ENCODE measurements at places on chromosomes 1 and 21.
A peak's percentile ranks its signal among the peaks of the same experiment; 100 is the strongest.

DNA sequence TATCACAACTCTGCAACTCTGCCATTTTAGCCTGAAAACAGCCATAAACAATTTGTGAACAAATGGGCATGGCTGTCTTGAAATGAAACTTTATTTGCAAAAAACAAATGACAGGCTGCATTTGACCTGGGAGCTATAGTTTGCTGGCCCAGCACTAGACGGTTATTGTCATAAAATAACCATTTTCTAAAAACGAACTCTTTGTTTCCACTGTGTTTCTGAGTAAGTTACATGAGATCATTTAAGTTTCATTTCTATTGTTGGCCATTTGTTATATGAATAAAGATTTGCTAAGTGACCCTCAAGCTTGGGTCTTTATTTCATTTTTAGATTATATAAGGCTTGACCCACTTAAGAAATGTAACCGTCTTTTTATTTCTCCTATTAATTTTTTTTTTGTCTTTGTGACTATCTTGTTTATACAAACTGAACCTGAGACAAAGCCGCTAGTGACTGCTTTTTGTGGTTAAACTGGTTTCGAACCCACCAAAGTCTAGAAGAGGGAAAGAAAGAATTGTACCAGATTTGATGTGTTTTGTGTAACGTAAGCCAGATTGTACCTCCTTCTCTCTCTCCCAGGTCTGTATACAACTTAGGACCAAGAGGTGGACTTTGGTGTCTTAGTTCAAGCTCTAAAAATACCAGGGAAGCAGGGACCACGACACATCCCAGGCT is 12.9 kb upstream of the KCNJ15 start:
- DNase-seq: no peak

DNA sequence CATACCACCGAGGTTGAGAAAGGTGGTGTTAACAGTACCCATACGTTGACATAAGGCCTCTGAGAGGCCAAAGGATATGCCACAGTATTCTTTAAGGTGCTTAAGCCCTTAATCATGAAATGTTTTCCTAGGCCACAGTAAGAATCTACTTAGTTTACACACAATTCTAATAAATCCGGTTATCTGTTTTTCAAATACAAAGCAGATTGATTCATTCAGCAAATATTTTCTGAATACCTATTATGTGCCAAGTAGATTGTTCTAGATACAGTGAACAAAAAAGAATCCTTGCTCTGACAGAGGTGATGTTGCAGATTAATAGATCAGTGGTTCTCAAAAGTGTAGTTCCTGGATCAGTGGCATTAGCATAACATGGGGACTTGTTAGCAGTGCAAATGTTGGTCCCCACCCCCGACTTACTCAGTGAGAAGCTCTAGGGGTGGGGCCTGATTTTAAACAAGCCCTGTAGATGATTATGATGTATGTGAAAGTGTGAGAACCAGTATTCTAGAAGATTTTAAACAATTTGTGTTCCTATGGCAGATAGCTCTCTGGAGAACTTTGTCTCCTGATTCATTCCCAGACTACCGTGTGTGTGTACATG is 61.6 kb downstream of the NFIA start:
- no peak for DNase-seq

- DNase-seq: no peak
Measured at GRCh38 chr1:6473974-6474814, 8.2 kb upstream of the TNFRSF25 start.

DNA sequence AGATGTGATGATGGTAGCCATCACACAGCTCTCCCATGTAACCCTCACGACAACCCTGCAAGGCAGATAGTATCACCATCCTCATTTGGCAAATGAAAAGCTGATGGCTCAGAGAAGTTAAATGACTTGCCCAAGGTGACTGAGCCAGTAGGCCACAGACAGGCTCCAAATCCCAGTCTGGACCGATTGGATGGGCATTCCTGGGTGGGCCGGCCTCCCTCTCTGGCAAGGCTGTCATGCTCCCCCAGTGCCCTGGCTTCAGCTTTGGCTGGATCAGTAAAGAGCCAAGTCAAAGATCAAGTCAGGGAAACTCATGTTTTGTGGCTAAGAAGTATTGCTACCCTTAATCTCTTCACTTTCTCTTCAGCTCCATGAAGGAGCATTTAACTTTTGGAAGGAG is 41.2 kb downstream of the CDCP2 start:
- DNase-seq: no peak

- DNase-seq: no peak
Measured at GRCh38 chr1:113046569-113046968, 26.4 kb upstream of the LRIG2 start.

- DNase-seq: no peak
Measured at GRCh38 chr21:43771199-43771675, 4.9 kb downstream of the CSTB start.

DNA sequence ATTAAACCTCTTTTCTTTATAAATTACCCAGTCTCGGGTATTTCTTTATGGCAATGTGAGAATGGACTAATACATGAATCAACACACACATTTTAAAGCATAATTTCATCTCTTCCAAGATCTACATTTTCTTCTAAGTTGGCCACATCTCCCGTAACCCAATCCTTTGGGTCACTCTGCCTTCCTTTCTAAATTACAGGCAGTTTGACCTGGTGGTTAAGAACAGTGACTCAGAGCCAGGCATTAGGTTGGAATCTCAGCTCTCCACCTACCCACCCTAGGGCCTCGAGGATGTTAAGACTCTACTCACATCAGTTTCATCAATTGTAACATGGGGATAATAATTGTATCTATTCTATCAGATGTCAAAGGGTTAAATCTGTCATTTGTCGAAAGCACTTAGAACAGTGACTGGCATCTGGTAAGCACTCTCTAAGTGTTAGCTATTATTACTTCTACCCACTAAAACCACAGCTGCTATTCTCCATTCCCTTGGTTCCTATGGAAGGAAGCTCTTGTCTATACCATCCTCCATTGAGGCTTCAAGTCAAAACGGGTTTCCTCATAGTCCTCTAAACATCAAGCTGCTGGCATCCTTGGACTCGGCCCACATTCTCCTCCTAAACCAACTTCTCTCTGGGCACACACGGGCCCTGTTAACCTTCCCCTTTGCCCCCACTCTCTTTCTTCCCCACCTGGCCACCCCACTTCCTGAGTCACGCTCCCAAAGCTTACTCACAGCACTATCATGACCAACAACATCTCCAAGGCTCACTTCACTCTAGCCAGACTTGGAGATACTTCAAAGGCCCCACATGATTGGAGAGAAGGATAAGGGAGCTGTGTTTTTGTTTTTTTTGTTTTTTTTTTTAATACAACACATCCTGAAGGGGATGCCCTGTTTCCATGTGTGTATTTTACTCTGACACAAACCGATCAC is 116.9 kb downstream of the TGFBR3 start:
- no peak for DNase-seq

- DNase-seq: no peak
Measured at GRCh38 chr1:31830065-31830464, 14.2 kb upstream of the SPOCD1 start.

DNA sequence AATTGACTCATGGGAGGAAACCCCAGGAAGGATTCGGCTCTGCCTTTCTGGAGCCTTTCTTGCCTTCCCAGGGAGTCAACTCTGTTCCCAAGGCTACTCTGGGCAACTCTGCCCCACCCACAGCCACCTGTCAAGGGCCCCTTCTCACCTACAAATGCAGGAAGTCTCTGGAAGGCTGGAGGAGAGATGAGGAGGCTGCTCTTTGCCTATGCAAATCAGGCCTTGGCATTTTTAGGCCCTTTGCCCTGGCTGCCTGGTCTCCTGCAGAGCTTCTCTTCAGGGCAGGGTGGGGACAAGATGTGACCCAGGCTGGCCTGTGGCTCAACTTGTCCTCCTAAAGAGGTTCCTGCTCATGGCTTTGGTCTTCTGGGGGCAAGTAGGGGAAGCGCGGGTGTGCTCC is 5.4 kb downstream of the SLC6A9 start:
- no peak for DNase-seq

- DNase-seq: no peak
Measured at GRCh38 chr1:22320587-22321344, 130.9 kb upstream of the ZBTB40 start.

GRCh38 chr1:193625255-193625654 is 438.8 kb upstream of the B3GALT2 start:
- DNase-seq: no peak

GRCh38 chr1:53582211-53583020 is 123.2 kb downstream of the DMRTB1 start:
- no peak for DNase-seq

GRCh38 chr1:185537596-185537995 is 196.6 kb upstream of the HMCN1 start:
- no peak for DNase-seq

GRCh38 chr1:22287946-22288520 is 145.1 kb upstream of the WNT4 start:
- no peak for DNase-seq

- DNase-seq: peak; percentile 75
Measured at GRCh38 chr1:87329051-87329525, 408 bp downstream of the LMO4 start.

GRCh38 chr1:154574716-154575115 is 7.1 kb downstream of the CHRNB2 start:
- DNase-seq: peak; percentile 85

DNA sequence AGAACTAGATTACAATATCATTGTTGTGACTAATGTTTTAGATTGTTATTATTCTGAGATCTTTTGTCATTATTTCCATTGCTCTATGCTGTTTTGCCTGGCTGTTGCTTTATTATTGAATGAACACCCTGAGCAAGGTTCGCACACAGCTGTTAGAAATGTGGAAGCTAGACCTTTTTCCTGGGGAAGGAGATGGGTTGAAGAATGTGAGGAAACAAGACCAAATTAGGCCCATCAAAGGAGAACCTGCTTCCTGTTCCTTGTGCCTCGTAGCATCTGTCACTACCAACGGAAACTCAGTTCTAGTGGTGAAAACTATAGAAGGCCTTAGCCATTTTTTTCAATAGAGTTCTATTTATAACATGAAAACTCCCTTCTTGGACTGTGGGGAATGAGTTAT is 68.7 kb downstream of the RGL1 start:
- no peak for DNase-seq

DNA sequence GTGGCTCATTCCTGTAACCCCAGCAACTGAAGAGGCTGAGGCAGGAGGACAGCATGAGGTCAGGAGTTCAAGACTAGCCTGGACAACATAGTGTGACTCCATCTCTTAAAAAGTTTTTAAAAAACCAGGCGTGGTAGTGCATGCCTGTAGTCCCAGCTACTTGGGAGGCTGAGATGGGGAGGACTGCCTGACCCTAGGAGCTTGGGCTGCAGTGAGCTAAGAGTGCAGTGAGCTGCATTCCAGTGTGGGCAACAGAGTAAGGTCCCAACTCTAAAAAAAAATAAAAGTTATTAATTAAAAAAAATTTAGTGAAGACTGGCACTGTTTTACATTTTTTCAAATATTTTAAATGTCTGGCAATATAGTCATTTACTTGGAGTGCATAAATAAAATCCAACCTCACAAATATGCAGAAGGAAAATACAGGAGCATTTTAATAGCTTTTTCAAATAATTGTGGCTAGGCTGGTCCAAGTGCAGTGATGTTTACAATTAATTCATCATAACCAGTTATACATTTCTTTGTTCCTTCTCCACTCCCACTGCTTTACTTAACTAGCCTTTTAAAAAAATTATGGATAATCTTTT is 10.8 kb downstream of the ZBTB8OS start:
- DNase-seq: no peak

- DNase-seq: no peak
Measured at GRCh38 chr21:45313682-45314081, 26.0 kb upstream of the POFUT2 start.

- no peak for DNase-seq
Measured at GRCh38 chr1:112177314-112177713, 187.8 kb upstream of the KCND3 start.

- DNase-seq: peak; percentile 73
Measured at GRCh38 chr1:8370905-8371315, 53.0 kb downstream of the SLC45A1 start.

GRCh38 chr1:1441002-1441888 is 5.8 kb downstream of the VWA1 start:
- DNase-seq: peak; percentile 69

DNA sequence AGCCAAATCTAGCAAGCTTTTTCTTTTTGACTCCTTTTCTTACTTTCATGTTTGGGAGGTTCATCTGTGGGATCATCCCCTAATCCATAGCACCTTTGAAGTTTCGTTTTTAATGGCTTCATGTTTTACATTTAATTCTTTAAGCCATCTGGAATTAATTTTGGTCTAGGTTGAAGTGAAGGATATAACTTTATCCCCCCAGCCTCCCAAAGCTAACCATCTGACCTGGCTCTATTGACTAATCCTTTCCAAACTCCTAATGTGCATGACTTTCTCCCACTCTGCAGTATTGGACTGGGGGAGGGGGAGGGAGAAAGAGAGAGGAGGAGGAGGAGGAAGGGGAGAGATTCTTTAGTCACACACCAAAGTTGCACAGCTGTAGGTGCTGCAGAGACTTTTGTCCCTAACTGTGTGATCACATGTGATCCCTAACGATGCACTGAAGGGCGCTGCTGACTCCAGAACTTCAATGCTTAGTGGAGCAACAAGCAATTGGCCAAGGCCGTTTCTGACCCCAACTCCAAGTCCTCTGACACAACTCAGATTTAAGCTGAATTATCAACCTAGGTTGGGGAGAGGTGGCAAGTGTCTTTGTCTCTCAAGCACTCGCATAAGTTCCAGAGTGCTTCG is 191.6 kb downstream of the HUNK start:
- DNase-seq: no peak

DNA sequence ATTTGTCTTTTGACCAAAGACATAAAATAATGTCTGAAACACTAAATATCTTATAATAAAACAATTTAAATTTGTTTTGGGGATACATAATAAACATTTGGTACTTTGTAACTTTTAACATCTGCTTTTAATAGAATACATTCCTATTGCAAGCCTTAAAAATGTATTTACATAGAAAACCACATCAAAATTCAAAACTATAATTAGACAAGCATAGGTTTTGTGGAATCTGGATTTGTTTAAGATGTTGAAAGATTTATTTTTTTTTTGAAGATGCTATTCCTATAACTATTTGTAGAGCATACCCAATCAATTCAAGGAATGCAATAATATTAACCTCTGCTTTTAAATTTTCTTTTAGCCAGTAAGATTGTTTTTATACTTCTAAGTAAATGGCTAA is 125.7 kb downstream of the FMN2 start:
- no peak for DNase-seq

- DNase-seq: no peak
Measured at GRCh38 chr1:172266528-172267174, 153.8 kb upstream of the C1orf105 start.

DNA sequence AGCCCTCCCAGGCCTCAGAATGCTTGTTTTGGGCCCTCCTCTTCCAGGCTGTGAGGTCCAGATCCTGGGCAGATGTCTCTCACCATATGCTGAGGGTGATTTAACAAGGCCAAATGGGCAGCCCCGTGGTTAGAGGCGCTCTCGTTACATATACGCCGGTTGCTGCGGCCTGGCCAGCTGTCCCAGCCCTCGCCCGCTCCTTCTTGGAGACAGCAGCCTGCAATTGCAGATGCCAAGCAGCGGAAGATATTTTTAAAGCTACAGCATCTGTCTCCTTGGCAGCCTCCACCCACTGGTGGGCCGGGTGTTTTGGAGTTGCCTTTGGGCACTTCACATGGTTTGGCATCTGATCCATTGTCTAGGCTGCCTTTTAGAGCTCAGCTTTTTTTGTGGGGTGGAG is 178.8 kb upstream of the NFIA start:
- peak; percentile 97 for DNase-seq
